GM06990 (cell line): ENCODE measurements at places on chromosomes 12 and 14.
A peak's percentile ranks its signal among the peaks of the same experiment; 100 is the strongest.

GRCh38 chr12:132030367-132031038 is 80.8 kb downstream of the EP400 start:
- DNase-seq, result no peak

DNA sequence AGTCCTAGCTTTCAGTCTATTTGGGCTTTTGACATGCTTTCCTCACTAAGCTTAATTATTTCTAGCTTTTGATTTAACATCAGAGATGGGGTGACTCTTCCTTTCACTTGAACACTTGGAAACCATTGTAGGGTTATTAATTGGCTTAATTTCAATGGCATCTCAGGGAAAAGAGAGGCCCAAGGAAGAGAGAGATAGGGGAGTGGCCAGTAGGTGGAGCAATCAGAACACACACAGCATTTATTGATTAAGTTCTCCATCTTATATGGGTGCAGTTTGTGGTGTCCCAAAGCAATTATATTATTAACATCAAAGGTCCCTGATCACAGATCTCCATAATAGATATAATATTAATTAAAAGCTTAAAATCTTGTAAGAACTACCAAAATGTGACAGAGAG is 1466.1 kb upstream of the SEL1L start:
- DNase-seq, result no peak

DNA sequence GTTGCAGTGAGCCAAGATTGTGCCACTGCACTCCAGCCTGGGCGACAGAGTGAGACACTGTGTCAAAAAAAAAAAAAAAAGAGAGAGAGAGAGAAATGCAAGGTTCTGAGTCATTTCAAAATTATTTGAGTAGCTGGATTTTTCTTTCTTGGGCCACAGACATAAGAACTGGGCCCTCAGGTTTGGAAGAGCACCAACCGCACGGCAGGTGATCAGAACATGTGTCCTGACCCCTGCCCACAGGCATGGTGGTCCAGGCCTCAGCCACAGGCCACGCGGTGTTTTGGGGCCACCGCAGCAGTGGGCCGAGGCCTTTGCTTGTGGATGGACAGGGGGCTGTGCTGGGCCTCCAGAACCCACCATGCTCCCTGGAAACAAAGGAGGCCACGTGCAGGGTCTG is 126.7 kb downstream of the CALM1 start:
- no peak for DNase-seq

GRCh38 chr12:57902478-57902969 is 38.8 kb upstream of the ATP23 start:
- DNase-seq, result no peak

GRCh38 chr14:35999294-35999693 is 173.2 kb downstream of the BRMS1L start:
- DNase-seq, result no peak

DNA sequence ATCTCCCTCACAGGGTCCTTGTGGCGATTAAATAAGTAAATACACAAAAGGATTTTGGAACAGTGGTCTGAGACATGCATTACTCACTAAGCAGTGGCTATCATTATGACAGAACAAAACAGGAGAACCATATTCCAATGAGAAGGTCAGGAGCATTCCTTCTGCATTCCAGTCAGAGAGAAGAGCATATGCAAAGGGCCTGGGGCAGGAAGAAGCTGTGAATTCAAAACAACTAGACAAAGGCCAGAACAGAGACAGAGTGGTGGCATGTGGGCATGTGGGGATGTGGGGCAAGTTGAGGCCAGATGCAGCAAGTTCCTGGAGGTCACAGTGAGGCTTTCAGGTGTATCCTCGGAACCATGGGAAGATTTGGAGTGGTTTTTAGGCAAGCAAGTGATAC is 70.1 kb upstream of the VRK1 start:
- no peak for DNase-seq

DNA sequence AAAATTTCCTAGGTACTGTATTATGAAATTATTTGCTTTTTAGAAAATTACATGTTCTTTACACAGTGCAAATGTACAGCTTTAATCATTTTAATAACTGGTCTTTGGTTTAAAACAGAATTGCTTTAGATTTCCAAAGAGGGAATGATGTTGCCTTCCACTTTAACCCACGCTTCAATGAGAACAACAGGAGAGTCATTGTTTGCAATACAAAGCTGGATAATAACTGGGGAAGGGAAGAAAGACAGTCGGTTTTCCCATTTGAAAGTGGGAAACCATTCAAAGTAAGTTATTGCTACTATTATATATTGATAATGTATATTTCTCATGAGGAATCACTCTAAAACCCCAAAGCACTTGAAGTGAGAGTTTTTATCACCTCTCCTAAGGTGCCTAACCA is 13.4 kb downstream of the LGALS3 start:
- DNase-seq, result no peak

- DNase-seq, result no peak
Observed at GRCh38 chr14:99280852-99281251, 8.9 kb upstream of the BCL11B start.

- DNase-seq, result no peak
Observed at GRCh38 chr14:50967103-50967502, 22.8 kb upstream of the PYGL start.

GRCh38 chr12:101414533-101415119 is 7.1 kb upstream of the ARL1 start:
- peak; percentile 2 for DNase-seq

GRCh38 chr12:96447256-96447655 is 42.1 kb upstream of the CFAP54 start:
- no peak for DNase-seq

GRCh38 chr12:16636435-16637055 is 30.6 kb upstream of the LMO3 start:
- peak; percentile 55 for DNase-seq

DNA sequence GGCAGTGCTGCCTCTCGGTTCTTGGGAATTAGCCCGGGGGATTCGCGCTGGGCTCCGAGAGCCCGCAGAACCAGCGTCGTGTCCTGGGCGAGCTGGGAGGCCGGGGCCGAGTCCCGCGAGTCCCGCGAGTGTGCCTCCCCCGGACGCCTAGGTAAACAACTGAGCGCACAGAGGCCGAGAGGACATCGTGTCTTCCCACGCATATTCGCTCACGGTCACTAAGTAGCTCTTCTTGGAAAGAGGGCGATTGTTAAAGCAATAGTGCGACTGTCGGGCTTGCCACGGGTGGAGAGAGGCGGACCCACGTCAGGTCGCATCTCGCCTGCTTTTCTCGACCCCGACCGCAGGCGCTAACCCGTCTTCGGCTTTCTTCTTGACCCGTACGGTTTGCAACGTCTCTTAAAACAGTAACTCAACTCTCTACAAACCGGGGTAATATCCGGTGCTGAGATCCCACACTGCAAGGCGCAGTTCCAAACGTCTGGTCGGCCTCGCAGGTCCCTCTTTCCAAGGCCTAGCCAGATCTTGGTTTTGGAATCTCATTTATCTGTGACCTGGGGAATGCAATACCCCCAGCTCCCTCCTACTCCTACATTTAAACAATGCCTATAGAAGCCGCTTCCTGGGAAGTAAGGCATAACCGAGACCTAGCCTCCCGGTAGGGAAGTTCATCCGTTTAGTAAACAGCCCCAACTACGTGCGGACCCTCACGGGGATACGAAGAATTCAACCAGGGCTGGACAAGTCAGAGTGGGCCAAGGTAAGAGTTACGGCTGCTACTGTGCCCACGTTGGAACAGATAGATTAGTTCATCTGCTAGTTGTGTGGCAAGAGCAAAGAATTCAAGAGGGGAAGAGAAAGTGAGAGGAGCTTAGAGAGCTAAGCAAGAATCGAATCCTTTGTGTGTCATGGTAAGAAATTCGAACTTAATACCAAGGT is 736 bp upstream of the PHLDA1 start:
- peak; percentile 76 for DNase-seq

GRCh38 chr14:59566296-59566695 is 10.3 kb downstream of the CCDC175 start:
- DNase-seq, result no peak

DNA sequence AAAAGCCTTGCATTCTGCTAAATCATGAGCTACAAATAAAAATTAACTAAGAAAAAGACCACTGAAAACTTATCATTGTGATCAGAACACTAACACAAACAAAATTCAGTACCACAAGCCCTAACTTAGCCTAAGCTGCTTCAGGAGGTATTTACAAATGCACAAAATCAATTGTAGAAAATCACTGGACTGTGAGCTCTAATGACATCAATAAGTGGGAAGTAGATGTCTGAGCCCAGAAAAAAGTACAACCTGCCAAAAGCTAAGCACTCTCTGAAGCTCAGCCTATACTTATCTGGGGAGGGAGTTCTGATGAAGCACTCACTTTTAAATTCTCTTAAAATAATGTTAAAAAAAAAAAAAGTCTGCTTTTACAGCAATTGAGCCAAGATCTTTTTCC is 92.9 kb downstream of the SLCO1B1 start:
- no peak for DNase-seq

- no peak for DNase-seq
Observed at GRCh38 chr12:72578327-72578726, 306.2 kb downstream of the TRHDE start.

DNA sequence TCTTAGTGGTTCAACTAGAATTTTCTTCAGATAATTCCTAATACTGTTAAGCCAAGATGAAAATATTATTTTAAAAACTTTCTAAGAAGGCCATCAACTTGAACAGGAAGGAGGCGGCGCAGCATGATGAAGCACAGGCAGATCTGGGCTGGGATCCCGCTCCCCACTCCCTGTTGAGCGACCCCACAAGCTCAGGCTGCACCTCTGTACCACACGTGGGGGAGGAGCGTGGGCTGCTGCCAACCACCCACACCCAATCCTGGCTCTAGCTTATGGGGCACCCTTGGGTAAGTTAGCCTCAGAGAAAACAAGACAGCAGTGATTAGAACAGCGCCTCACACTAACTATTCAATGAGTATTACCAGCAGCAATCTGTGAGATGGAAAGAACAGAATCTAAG is 6.0 kb downstream of the MTERF2 start:
- DNase-seq, result no peak

DNA sequence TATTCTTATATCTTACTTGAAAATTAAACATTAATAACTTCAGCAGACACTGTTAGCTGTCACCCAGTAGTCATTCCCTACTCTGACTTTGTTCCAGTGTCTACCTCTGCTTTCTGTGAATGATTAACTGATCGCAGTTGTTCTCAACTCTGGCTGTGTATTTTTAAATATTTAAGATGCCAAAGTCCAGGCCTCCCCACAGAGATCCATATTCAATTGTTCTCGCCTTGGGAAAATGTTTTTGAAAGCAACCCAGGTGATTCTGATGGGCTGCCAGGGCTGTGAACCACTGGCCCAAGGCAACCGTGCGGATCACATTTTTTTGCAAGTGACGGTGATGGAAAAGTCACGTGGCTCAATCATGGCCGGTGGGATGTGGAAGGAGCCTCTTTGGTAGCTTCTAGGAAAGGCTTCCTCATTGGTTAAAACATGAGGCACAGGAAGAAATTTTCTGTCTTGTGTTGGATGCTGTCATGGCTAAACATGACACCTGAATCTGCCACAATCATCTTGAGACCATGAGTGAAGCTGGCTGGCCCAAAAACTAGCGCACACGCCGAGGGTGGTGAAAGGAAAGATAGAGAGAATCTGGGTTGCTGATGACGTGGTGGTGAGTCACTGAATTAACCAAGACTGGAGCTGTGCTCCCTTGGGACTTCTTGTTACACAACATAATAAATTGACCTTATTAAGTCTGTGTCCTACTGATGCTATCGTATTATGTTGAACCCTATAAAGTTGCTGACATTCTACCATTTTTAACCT is 37.2 kb downstream of the RDH12 start:
- DNase-seq, result no peak

DNA sequence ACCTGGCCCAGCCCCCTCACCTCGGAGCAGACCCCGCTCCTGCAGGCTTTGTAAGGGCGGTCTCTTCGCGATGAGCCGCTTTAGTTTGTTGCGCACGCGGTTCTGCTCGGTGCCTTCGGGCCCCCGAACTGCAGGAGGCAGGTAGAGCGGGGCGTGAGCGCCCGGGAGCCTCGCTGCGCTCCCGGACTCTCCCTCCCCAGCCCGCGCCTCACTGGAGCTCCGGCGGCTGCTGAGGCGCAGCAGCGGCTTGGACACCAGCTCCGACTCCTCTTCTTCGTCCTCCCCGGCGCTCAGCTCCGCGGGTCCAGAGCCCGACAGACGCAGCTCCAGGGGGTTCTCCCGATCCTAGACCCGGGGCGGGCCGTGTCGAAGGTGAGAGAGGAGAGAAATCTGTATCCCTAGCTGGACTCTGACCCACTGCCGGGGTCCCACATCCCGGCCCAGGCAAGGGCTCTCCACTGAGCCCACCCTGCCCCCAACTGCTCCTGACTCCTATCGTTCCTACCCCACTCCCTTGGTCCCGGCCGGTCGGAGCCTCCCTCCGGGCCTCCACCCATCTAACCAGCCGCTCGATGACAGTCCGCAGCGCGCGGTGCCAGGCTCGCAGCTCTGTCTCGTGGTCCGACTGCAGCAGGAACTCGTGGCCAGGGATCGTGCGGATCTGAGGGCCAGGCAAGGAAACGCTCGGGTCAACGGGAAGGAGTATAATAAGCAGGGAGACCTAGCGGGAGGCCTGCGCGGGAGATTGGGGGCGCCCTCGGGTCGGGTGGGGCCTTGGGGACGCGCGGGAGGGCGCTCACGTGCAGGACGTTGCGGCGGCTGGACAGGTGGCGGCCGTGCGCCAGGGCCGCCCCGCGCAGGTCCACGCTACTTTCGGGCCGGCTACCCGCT is 4.2 kb downstream of the ARHGAP9 start:
- DNase-seq, result no peak

GRCh38 chr12:78534311-78534710 is 330.3 kb upstream of the SYT1 start:
- no peak for DNase-seq

- no peak for DNase-seq
Observed at GRCh38 chr12:2924019-2924418, 33.3 kb downstream of the TULP3 start.

DNA sequence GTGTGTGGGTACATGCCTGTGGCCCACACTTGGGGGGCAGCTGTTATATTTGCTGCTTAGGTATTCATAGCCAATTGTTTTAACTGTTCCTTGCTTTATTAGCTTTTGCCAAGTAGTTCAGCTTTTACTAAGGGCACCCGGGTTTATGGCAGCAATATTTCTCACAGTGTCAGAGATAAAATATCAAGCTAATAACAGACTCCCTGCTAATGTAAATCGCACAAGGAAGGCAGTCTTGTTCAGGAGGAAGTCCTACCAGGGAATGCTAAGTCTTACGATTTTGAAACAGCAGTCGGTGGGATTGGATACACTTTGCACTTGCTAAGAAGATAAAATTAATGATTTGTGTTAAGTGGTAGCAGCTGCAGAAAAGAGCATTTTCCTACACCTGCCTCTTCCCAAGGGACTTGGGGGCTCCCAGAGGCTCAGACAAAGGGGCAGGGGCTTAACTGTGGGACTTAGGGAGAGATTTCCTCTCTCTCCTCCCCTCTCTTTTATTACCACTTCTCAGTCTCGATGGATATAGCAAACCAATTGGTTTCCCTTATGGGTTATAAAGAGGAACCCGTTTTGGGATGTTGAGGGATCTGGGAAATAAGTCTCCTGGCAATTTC is 175.1 kb downstream of the NRXN3 start:
- DNase-seq, result no peak
